ENCODE measurements at places on chromosomes 7 and 10. TPM values are rescaled to one million over a fixed set of nuclear protein-coding genes. Genes with fewer than 3 reads are reported as not detected.

GRCh38 chr10:69687426-69687825 lies 57.4 kb downstream of the FAM241B start:
- no peak for DNase-seq

DNA sequence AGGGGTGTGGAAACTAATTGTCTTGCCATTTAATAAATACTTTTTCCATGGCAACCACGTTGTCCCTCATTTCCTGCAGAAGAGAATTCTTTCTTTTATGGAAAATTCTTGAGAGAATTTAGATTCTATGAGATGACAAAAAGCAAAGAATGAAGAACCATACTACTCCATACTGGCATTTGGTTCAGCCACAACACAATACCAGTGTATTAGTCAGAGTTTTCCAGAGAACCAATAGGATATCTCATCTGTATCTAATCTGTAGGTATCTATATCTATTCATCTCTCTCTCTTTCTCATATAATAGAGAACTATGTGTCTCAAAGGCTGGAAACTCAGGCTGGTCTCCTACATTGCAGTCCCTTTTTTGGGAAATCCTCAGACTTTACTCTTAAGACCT lies 44.6 kb upstream of the NAMPT start:
- no peak for DNase-seq

DNA sequence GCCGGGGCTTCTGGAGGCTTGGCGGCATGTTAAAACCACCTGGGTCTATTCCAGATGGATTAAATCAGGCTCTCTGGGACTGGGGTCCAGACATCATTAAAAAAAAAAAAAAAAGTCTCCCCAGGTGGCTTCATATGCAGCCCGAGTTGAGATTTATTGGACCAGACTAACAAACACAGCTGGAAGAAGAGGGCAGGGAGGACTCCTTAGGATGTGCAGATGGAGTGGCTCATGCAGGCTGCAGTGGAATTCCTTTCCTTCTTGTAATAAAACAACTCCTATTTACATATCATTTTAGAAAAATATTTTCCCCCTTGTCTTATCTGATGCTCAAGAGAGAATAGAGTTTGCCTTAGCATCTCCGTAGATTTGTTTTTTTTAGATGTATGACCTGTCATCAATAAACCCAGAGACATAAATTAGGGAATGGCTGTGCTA lies 238.1 kb downstream of the CAMK1D start:
- DNase-seq: no peak

DNA sequence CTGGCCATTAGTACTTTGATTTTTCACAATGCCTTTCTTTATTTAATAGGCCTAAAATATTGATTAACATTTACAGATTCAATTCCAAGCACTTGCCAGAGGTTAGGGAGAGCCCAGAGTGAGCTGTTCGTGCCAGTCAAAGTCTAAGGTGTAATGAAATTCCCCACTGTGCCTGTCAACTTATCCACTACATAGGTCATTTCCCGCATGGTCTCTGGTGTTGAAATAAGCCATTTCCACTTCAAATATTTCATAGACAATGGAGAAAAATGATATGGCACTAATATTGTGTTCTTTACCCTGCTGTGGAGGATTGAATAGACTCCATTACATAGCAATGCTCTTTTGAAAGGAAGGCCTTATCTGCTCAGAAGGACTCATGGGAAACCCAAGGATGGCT lies 978.1 kb upstream of the CELF2 start:
- no peak for DNase-seq

DNA sequence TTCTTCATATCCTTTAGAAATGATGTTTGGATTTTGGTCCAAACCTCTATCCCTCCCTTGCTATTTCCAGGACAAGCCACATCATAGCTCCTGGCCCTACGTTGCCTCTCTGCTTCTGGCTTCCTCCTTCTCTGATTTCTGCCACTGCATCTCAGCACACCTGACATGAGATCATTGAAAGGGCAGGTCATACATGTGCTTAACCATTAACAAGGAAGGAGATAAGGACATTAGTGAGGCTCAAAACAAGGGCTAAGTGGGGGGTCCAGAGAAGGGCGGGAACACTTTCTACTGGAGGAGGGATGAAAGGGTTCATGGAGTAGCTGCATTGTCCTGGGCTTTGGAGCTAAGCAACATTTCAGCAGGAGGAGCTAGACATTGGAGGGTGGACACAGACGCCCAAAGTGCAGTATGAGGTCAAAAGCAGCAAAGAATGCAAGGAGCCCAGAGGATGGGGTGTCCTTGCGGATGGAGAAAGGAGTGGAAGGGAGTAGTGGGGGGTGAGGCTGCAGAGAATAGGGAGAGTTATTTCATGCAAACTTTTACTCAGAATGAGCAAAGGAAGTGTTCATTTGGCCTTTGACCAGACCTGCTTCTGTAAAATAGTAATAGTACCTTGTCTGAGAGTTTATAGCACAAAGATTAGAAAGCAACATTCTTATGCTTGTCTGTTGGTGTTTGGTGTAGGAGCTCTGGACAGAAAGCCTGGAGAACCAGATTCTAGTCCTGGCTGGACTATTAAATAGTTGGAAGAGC lies 102.4 kb upstream of the CREB5 start:
- DNase-seq: no peak

GRCh38 chr10:16259726-16260125 lies 177.1 kb upstream of the PTER start:
- DNase-seq: no peak

DNA sequence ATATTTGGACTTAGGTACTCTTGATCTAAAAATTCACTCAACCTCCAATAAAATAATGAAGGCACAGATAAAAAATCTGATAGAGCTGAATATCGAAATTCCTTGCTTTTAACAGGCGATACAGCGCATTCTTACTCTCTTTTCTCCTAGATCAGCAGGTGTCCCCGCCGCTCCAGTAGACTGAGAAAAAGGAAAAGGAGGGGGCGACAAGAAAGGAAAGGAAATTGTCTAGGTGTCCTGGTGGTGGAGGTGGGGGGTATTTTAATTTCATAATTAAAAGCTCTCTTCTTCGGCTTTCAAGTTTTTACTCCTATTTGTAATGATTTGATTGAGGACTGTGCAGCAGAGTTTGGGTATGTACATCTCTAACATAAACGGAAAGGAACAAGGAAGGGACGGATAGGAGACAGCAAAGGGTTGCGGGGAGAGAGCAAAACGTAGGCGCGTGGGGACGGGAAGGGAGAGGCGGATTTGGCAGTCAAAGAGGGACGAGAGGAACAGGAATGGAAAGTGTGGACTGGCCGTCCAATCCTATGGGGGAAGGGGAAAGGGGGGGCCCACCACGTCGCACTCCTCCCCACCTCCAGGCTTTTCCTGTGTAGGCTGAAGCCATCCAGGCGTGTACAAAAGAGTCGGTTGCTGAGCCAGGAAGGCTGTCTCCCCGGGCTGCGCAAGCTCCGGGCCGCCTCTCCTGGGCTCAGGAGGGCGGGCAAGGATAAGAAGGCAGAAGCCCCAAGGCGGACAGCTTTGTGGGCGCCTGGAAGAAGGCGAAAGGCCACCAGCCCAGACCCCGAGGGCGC lies 875 bp upstream of the HECTD2 start:
- DNase-seq: peak; percentile 82

GRCh38 chr7:28297801-28298459 lies 114.4 kb upstream of the CREB5 start:
- no peak for DNase-seq

DNA sequence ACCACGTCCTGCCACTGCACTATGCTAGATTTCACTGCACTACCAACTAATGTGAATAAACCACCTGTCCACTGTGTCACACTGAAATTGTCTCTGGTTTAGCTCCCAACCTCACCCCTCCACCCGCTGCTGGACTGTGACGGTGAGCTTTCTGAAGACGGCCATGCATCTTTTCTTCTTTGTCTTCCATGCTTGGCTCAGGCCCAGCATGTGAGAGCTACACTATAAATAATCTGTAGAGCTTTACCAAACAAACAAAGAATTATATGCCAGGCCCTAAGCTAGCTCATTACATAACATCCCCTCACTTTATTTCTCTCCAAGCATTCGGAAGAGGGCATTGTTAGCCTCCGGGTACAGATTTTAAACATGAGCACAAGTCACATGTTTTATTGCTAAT lies 633.2 kb downstream of the TNS3 start:
- no peak for DNase-seq

- no peak for DNase-seq
Measured at GRCh38 chr7:89133357-89133756, 337.8 kb upstream of the TEX47 start.

DNA sequence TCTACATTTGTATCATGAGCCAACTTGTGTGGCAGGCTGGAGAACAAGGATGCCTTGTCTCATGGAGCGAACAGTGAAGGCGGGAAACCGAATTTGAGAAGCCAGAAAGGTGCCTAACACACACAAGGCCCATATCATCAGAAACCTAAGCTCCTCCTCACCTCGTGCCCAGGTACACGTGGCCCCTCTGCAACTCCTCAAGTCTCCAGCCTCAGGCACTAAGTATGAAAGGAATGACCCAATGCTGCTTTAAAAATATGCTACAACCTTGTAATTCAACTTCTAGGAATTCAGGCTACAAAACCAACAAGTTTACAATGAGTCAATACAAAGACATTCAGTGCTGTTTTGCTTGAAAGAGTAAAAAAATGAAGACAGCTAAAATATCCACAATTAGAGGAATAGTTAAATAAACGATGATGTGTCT lies 95.7 kb downstream of the CDK6 start:
- no peak for DNase-seq

- DNase-seq: peak; percentile 56
Measured at GRCh38 chr7:45065031-45065995, 23.5 kb downstream of the NACAD start.

- DNase-seq: peak; percentile 59
Measured at GRCh38 chr7:156935250-156935649, 14.3 kb upstream of the NOM1 start.

The RTKN2 gene
- 5.4 TPM for total RNA-seq

The KIAA1549 gene
- total RNA-seq: 16.0 TPM

The SPDYE5 gene
- not detected for total RNA-seq

The COL26A1 gene
- total RNA-seq: 0.19 TPM

The DENND10 gene
- total RNA-seq: 48.8 TPM

The NCF1 gene
- total RNA-seq: not detected

Measured in myocyte (in vitro differentiated cells).